ENCODE measurements at places on chromosomes 12 and 14.
A peak's percentile ranks its signal among the peaks of the same experiment; 100 is the strongest.

DNA sequence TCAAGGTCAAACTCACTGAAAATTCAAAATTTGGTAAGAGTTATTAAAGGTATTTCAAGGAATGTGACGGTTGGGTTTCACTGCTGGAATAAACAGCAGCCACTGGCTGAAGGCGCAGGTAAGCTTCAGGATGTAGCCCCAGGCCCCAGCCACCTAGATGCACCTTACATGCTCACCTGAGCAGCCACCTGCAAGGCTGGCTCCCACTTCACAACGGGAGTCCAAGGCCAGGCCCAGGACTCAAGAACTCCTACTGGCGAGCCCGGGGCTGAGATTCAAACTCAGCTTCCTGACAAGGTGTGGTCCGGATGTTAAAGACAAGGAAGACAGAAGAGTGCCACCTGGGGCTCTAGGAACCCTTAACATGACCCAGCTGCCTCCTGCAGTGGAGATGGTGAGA is 78.4 kb downstream of the ITPK1 start:
- no peak for DNase-seq

GRCh38 chr14:56300495-56300894 is 182.3 kb downstream of the PELI2 start:
- DNase-seq, result no peak

DNA sequence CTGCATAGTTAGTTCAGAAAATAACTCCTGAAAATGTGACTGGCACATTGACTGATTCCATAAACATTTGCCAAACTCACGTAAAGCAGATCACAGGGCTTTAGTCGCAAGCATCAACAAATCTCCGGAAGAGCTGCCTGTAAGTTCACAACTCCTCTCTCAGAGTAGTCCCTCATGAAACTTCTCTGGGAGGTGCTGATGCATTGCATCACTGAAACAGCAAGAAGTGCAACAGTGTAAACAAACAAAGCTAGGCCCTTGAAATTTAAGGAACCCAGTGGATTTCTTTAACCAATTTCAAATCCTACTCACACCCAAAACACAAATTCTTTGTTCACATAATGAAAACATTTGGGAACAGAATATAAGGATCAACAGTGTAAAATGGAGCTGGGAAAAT is 1691.7 kb upstream of the FLRT2 start:
- DNase-seq, result no peak

DNA sequence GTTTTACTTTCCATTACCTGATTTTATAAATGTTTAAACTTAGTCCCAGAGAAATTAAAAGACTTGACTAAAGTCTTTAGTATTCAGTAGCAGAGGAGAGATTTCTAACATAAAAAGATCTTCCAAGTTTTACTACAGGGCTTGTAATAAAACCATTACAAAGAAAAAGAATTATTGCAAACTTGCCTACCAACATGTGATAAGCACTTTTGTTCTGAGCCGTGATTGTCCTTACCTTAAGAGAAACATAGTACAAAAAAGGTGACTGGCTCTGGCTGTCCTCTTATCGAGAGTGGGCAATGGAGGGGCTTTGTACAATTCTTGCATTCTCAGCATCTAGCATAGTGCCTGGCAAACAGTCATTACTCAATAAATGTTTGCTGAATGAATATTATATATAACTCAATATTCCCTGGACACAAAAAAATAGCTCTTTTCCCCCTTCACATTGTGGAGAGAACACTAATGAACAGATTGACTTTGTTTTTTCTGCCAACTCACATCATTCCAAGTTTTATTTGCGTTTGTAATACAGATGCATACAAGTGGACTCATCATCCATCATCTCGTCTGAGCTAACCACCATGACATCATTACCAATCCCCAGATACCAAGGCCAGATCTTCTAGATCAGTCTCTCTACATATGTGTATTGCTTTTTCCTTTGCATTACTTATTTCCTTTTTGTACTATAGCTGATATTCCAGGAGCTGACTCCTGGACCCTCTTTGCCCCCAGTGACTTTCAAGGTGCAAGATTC is 192.8 kb upstream of the EEA1 start:
- DNase-seq, result no peak

GRCh38 chr12:31819427-31819826 is 90.6 kb upstream of the AMN1 start:
- DNase-seq, result no peak

- no peak for DNase-seq
Measured at GRCh38 chr14:61552241-61552640, 143.1 kb upstream of the HIF1A start.

DNA sequence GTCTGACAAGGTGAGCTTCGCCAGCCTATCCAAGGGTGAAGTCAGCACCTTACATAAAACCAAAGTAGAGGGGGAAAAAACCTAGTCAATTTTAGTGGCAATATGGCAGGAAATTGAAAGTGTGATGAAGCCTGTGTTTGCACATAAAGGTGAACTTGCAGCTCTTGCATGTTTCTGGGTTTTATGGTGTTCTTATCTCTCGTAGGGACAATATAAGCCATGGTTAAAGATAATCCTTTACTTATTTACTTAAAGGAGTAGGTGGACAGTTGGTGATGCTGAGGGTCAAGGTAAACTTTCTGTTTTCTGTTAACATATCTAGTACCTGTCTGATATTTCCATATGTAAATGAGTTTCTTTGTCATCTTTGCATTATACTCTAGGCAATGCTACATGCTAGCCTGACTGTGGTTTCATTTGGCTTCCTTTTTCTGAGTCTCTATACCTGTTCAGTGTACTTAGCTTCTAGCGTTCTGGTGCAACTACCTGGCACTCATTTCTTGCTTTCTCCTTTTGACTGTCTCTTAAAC is 32.8 kb downstream of the CCDC91 start:
- DNase-seq, result no peak

DNA sequence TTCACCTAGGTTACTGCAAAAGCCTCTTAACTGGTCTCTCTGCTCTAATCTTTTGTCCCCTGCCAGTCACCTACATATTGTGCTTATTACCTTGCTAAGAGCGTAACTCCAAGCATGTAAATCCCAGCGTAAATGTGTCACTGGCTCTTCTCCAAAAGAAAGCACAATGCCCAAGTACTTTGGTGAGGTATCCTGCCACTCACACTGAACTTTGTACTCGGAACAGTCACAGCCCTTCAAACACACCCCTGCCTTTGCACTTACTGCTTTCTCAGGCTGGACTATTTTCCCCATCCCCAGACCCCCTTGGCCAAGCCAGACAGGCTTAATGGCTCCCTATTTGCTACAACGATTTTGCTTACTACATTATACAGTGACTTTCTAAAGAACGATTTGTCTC is 31.7 kb downstream of the GALNT4 start:
- DNase-seq, result no peak

DNA sequence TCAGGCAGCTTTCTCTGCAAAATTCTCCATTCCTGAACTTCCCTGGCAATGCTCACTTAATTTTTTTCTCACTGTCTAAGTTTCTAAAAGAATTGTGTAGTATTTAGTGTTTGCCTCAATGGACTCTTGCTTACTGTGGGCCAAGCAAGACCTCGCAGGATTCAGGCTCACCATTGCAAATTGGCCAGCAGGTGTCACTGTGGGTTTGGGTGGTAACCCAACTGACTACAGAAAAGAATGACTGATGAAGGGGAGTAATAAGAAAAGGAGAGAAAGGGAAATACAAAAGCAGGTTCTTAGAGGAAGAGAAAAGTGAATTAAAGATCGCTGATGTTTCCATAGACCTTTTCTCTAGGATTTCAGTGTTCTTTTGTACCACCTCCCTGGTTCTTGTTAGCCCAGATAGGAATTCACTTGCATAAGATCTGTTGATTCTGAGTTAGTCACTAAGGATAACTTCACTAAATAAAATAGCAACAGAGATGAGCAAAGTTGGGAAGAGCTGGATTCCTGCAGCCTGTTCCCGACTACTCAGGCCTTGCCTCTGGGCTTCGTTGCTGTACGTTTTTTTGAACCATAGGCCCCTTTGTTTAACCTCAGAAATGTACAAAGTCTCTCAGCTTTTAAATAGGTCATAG is 386.5 kb upstream of the DDHD1 start:
- DNase-seq, result peak; percentile 89

DNA sequence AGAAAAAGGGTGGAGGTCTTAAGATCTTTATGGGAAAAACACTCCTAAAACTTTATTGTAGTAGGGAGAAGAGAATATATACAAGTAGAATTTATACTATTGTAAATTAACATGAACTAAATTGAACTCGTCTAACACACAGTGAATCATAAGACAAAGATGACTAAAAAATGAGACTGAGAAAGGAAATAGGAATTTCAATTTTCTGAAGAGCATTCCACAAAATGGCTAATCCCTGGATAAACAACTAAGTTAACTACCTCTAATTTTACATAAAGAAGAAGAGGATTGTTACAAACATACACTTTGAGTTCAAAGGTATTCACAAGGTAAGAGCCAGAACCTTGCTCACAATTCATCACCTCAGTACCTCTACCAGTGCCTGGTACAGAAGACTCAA is 2.0 kb downstream of the MAP4K5 start:
- no peak for DNase-seq

GRCh38 chr14:32183151-32184058 is 18.4 kb upstream of the RNU6-7 start:
- DNase-seq, result no peak

- DNase-seq, result no peak
Measured at GRCh38 chr12:117038919-117039318, 60.3 kb downstream of the TESC start.

GRCh38 chr12:1740161-1740948 is 49.5 kb downstream of the ADIPOR2 start:
- DNase-seq, result no peak

DNA sequence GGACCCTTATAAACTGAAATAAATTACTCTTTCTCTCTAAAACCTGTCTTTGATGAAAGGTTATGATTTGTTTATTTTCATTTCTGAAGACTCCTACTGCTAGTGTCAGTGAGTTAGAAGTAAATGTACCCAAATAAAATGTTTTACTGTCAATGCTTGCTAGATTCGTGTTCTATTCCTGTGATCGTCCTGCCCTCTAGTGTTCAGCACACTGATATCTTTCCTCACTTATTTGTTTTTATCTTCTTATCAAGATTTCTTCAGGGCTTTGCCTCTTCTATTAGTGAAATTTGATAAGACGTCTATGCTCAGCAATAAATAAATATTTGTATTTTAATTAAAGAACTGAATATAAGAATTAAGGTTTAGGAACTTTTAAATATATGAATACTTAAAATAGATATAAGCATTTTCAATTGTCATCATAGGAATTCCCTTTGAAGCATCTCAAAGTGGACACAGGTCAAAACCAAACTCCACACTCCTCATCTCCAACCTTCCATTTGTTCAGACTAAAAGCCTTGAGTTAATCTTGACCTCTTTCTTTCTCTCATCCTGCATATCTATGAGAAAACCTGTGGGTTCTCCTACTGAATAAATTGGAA is 75.8 kb downstream of the C12orf50 start:
- no peak for DNase-seq

DNA sequence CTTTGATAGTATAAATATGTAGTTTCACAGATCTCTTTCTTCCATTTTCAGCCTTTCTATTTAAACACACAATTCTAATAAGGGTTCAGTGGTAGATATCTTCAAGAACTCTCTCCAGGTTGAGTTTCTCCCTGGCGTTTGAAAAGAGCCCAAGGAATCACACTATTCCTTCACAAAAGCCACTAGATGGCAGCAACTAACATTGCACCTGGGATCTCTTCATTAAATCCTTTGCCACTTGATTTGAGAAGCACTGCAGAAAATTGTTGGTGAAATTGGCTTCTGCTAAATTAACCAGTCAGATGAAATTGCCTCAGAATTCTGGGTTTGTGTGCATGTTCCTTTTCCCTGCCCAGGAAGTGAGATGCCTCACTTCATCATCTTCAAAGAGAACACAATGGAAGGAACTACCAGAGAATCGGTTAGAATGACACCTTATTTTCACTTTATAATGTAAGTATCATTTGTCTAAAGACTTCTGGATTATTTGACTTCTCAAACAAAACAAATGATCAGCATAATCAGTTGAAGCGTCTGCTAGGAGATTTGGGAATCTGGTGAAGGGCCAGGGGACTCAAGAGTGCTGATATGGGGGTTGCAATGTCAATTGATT is 6.8 kb downstream of the CCDC198 start:
- no peak for DNase-seq

GRCh38 chr12:87428701-87429277 is 600.4 kb downstream of the C12orf50 start:
- no peak for DNase-seq

- DNase-seq, result no peak
Measured at GRCh38 chr14:99242816-99243721, 28.9 kb downstream of the BCL11B start.

DNA sequence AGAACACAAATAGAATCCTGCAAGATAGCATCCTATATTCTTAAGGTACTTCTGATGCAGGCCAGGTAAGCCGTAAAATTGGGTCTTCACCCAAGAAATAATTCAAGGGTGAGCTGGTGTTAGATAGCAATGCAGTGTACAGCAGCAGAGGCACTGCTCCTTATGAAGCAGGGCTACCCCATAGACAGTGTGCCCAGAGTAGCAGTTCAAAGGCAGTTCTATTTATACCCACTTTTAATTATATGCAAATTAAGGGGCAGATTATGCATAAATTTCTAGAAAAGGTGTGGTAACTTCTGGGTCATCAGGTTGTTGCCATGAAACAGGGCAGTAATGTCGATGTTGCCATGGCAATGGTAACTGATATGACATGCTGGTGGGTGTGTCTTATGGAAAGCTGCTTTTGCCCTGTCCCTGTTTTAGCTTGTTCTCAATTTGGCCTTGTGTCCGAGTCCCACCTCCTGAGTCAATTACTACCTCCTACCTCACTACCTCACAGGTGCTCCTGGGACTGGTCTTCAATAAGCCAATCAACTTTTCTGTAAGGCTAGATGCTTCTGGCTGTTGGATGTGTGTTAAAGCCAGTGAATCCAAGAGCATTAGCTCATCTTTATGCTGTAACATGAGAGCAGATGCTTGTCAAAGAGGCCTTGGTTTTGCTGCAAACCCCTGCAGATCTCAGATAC is 61.0 kb downstream of the PPM1A start:
- no peak for DNase-seq

GRCh38 chr14:26200687-26201086 is 397.1 kb downstream of the NOVA1 start:
- no peak for DNase-seq

- DNase-seq, result no peak
Measured at GRCh38 chr14:61643555-61643954, 51.8 kb upstream of the HIF1A start.

DNA sequence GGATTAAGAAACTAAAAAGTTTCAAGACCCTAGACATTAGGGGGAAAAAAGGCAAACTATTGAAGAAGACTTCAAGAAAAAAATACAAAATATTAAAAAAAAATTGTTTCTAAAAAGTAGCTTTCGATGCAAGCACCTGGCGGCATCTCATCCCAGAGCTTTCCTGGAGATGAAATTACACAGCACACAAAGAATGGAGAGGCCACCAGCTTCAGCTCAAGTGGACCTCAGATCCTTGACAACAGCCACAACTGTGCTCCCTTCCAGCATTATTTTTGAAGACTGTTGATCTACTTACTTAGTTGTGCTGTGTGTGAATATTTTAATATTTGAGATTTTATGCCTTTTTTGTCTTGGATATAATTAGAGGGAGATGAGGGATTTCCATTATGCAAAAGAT is 479.0 kb downstream of the GLT1D1 start:
- no peak for DNase-seq
